ENCODE measurements at places on chromosomes 5 and 9.

- DNase-seq = no peak
Measured at GRCh38 chr5:33479311-33479710, 38.5 kb downstream of the TARS1 start.

GRCh38 chr9:33408087-33408486, 5.7 kb upstream of the AQP7 start:
- DNase-seq = no peak

- DNase-seq = no peak
Measured at GRCh38 chr9:37046683-37047082, 12.6 kb upstream of the PAX5 start.

- DNase-seq = no peak
Measured at GRCh38 chr5:61303346-61303745, 28.7 kb upstream of the ZSWIM6 start.

DNA sequence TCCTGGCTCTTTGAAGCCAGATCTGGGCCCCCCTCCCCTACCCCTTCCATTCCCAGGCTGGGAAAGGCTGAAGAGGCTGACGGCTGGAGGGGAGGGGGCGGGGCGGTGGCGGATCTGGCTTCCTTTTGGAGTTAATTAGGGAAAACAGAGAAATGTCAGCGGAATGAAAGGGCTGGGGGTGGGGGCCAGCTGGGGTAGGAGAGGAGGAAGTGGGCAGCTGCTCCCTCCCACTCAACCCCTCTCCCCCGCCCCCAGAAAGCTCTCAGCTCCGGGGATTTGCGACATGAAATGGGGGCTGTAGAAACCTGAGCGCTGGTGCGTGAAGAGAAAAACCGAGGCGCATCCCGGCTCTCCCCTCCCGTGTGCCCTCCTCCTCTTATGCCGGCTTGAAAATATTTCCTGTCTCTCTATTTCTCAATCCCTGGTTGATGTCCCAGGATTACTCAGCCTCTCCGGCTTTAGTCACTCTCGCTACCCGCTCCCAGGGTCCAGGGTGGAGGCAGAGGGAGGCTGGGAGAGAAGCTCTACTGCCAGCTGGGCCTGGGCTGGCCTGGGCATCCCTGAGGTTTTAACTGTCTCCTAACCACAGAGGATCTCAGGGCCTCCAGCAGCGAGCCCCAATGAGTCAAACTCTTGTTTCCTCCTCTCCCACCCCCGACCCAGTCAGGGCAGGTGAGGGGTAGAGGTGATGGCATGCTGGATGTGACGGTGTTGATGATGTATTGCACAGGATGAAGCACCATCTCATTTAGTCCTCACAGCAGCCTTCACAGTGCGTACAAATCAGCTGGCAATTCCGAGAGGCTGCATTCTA, 20.1 kb downstream of the PCDHGC5 start:
- DNase-seq = peak; percentile 52

- no peak for DNase-seq
Measured at GRCh38 chr5:3858524-3858923, 262.9 kb downstream of the IRX1 start.

- DNase-seq = no peak
Measured at GRCh38 chr5:55680353-55680752, 31.8 kb downstream of the SLC38A9 start.

- DNase-seq = no peak
Measured at GRCh38 chr5:1735320-1735970, 64.2 kb downstream of the MRPL36 start.

DNA sequence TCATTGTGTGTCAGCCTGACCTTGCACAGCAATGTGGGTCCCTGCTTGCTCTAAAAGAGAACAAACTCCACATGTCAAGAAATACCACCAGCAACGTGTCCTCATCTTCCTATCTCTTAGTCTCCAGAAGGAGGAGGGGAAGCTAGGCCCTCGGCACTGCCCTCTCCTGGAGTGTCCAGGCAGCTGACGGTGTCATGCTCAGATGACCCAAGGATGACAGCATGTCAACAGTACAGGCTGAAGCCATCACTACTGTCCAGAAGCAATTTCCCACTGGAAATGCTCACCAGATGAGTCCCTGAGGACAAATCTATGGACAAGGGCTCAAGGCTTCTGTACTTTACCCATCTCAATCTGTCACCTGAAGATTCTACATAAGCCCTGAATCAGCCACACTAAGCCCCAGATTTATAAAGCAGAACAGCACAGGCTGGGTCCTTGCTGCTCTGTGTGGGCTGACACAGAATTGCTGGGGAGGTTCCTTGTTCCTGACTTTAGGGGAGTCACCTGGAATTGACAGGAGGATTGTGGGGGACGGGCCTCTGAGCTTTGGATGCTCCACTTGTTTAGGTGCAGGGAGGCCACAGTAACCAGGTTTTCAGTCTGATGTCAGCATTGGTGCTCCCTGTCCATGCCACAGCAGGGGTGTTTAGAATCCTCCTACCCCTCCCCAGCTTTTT, 210.2 kb downstream of the DAB2IP start:
- DNase-seq = peak; percentile 67

DNA sequence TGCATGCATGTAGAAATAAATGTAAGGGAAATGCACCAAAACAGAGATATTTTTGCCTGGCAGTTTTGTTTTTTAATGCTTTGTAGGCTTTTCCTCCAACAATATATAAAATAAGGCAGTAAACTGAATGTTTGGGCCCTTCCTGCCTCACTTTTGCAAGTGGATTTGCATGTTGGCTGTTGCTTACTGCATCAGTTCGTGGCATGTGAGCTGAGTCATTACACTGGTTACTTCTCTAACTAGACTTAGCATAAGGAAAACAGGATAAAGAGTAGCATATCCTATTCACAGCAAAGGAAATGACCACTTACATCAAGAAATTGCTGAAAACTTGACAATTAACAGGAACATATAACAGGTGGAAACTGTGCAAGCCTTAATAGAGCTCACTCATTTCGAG, 113.4 kb downstream of the TLE1 start:
- no peak for DNase-seq

- DNase-seq = no peak
Measured at GRCh38 chr9:134318481-134318891, 7.8 kb upstream of the RXRA start.

DNA sequence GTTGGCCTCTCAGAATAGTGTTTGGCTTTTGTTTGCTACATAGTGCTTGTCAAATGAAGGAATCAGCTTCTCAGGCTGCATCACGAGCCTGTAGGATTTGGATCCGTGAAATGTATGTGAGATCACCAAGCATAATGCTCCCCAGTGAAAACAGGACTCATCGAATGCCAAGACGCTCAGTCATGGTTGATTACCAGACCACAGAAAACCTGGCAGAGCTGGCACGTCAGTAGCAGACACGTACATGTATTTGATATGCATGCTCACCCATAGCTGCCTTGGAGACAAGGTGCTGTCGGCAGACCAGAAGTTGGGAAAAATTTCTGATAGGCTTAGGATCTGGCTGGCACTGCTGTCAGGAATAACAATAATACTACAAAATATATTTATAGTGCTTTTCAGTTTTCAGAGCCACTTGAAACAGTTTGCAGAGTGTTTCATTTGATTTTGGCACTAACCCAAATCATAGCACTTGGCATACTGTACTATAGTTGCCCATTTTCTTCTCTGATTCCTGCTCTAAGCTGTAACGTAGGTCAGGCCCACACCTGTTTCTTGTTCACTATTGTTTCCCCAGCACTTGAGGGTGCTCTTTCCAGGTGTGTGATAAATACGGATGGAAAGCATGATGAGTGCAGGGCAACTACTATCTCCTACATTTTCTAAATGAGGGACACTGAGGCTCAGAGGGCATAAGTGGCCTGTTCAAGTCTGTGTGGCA, 226.1 kb downstream of the NR3C1 start:
- DNase-seq = no peak

- DNase-seq = no peak
Measured at GRCh38 chr5:58099257-58099656, 360.6 kb downstream of the PLK2 start.

DNA sequence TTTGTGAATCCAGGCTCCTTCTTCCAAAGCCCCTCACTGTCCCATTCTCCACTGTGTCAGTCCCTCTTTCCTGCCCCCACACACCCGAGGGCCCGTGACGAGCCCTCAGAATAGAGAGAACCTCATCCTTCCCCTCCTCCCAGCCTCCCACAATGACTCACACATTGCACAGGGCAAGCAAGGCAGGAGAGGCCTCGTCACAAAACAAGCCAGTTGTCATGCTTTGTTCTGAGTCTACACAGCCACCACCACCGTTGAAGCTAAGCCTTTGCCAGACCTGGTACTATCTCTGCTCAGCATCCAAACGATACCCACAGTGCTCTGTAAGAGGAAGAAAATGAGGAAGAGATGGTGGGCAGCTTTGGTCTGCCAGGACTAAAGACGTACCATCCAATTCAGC, 142.2 kb upstream of the ZNF366 start:
- DNase-seq = no peak

DNA sequence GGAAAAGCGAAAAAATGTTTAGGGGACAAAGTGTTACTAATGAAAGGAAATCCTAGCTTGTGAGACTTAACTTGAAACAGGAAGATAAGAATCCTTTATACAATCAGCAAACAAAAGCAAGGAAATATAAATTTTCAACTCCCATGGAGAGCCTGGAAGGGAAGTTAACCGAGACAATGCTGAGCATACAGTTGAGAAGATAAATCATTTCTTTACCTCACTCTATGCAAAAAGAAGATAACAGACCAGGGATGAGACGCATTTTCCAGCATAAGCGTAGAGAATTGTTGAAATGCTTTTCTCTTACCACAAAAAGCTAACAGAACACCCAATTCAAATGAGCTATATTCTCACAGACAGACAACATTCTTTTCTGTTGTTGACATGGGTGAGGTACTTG, 309.6 kb downstream of the CWC27 start:
- no peak for DNase-seq

- no peak for DNase-seq
Measured at GRCh38 chr9:117268847-117269446, 145.9 kb downstream of the ASTN2 start.

GRCh38 chr5:171275841-171276544, 33.1 kb upstream of the TLX3 start:
- DNase-seq = peak; percentile 9

- no peak for DNase-seq
Measured at GRCh38 chr9:6243746-6244145, 28.1 kb downstream of the IL33 start.

DNA sequence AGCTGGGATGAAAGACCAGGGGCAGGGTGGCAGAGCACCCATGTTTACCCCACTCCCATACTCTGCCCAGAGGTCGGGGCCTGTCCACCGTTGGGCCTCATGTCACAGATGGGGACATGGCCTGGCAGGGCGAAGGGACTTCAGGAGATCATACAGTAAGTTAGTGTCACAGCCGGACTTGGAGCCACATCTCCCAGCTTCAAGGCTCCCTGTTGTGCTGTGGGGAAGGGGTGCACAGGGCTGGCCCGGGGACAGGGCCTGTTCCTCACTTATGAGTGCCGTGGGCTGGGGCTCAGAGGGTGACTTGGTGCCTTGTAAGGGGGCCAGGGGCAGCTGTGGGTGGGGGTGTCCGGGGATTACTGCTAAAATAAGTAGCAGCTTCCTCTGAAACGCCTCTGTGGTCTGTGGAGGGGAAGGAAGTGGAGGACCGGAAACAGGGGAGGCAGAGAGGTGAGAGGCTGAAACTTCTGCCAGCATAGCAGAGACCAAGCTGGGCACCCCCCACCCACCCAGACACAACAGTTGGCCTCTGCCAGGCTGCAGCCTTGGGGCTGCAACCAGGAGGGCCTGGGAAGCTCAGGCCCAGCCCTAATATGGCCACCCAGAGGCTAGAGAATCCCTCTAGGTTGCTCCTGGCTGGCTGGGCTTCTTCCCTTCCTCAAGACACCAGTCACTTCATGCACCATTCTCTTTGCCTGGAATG, 41.1 kb upstream of the NEK6 start:
- DNase-seq = no peak

- no peak for DNase-seq
Measured at GRCh38 chr5:97071101-97071500, 71.3 kb downstream of the LIX1 start.

GRCh38 chr5:100900142-100900795, 2.8 kb downstream of the ST8SIA4 start:
- DNase-seq = peak; percentile 11

DNA sequence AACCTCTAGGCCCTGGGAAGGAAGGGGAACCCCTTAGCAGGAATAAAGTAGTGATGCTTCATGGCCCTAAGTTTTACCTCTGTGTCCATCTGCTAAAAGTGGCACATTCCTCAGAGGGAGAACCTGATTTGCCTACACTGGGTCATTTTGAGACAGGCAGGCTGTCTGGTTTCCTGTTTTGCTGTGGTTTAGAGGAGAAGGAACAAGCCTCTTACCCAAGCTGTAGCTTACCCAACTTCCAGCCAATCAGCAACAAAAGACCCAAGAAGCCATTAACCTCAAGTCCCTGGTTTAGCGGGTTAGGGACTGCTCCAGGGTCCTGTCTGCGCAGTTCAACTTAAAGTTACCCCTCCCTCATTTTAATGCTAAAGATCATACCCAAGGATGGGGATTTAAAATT, 411.0 kb downstream of the MAT2B start:
- DNase-seq = no peak

- DNase-seq = no peak
Measured at GRCh38 chr5:14421851-14422250, 159.7 kb upstream of the OTULINL start.

GRCh38 chr9:9783711-9784110, 829.1 kb downstream of the PTPRD start:
- no peak for DNase-seq

DNA sequence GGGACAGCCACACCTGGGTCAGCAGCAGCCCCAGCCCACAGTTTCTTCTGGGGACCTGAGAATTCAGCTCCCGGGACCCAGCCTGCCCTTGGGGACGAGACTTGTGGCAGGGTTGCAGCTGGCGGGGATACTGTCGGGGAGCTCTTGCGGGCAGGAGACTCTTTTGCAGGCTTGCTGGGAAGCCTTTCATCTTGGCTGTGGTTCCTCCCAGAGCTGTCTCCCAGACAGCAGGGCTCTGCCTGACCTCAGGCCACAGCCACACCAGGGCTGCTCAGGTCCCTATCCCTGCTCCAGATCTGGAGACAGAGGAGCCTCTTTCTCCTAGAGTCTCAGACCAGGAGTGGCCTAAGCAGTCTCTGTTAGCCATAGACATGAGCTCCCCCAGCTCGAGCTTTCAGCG, 4.7 kb upstream of the MYMK start:
- DNase-seq = no peak

- DNase-seq = no peak
Measured at GRCh38 chr9:127283917-127284497, 19.4 kb downstream of the GARNL3 start.

GRCh38 chr9:26437056-26437711, 455.4 kb downstream of the CAAP1 start:
- peak; percentile 5 for DNase-seq

- DNase-seq = no peak
Measured at GRCh38 chr9:77475641-77476473, 172.3 kb downstream of the GNA14 start.

- peak; percentile 35 for DNase-seq
Measured at GRCh38 chr9:135864447-135865049, 42.8 kb downstream of the CAMSAP1 start.

- DNase-seq = no peak
Measured at GRCh38 chr5:167412556-167412955, 878.9 kb upstream of the WWC1 start.

DNA sequence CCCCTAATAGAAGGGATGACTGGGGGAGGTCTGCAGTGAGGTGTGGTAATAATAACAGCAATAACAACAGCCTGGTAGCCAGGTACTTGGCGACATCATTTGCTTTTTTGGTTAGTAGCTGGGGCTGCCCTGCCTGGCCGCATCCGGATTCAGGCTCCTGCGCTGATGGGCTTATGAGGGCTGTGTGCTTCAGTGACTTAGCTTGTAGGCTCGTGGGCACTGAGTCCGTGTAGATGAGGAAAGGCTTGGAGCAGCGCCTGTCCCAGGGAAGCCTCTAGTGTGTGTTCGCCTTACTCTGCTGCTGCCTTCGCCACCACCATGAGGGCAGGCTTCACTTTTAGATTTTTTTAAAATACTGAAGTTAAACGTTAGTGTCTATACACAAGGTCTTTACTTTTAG, 4.5 kb downstream of the NDUFS6 start:
- no peak for DNase-seq

Data from HAP-1 (cell line).